Activated CD4-positive, alpha-beta T cell treated with anti-CD3 and anti-CD28 coated beads, Interleukin-2, amount 10 ng/mL, durations not matched to agents 24 days and 14 days (primary cell): ENCODE measurements at places on chromosomes 2 and 18. TPM values are rescaled to one million over a fixed set of nuclear protein-coding genes. Genes with fewer than 3 reads are reported as not detected.
A peak's percentile ranks its signal among the peaks of the same experiment; 100 is the strongest.

GRCh38 chr2:33735096-33735495 lies 136.0 kb upstream of the FAM98A start:
- H3K27me3 ChIP-seq: no peaks in the 10 kb centered on the region
- H3K27ac ChIP-seq: no peak overlapping the region
- no peak for DNase-seq
- no peaks in the 10 kb centered on the region for H3K4me1 ChIP-seq

DNA sequence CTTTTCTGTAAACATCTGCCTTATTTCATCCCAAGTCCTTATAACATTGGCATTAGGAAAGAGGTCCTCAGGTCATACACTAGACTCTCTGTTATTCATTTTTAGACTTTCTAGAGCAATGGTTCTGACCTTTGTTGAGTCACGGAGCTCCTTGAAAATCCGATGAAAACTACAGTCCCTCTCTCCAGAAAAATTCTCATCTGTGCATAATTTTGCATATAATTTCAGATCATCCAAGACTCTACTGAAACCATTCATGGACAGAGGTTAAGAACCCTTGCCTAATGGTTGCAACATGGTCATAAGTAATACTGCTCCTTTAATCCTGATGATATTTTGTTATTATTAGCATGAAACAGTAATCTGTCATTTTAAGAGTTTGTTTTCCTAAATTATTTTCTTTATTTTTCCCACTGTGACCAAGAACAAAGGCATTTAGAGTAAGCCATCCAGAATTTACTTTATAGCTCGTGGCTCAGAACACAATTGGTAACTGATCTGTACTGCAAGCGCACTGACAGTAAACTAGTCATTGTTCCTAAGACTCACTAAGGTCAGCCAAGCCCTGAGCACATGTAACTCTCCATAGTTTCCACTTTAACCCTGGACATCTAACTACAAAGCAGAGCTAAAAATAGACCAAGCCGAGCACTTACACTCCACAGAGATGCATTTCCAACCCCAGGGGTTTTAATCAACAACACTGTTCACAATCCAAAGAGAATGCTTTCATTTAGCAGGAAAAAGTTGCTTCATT lies 8.4 kb downstream of the MYOM1 start:
- no peak overlapping the region for H3K27ac ChIP-seq
- no peaks in the 10 kb centered on the region for H3K36me3 ChIP-seq
- no peak overlapping the region for H3K4me3 ChIP-seq
- DNase-seq: peak; percentile 20

- no peaks in the 10 kb centered on the region for H3K27me3 ChIP-seq
- no peaks in the 10 kb centered on the region for H3K36me3 ChIP-seq
- H3K4me1 ChIP-seq: no peaks in the 10 kb centered on the region
- DNase-seq: peak; percentile 36
- no peak overlapping the region for H3K4me3 ChIP-seq
These were observed 140.0 kb upstream of the GPC1 start for GRCh38 chr2:240295256-240296103.

- peak overlapping the region; percentile 53 for H3K27ac ChIP-seq
- H3K27me3 ChIP-seq: no peaks in the 10 kb centered on the region
These were observed 4.9 kb downstream of the CEBPZOS start for GRCh38 chr2:37201208-37201607.

GRCh38 chr2:168086851-168087250 lies 160.5 kb downstream of the STK39 start:
- H3K4me3 ChIP-seq: no peak overlapping the region
- peaks cover 19% of the 10 kb centered on the region for H3K4me1 ChIP-seq
- H3K36me3 ChIP-seq: peaks cover 14% of the 10 kb centered on the region

DNA sequence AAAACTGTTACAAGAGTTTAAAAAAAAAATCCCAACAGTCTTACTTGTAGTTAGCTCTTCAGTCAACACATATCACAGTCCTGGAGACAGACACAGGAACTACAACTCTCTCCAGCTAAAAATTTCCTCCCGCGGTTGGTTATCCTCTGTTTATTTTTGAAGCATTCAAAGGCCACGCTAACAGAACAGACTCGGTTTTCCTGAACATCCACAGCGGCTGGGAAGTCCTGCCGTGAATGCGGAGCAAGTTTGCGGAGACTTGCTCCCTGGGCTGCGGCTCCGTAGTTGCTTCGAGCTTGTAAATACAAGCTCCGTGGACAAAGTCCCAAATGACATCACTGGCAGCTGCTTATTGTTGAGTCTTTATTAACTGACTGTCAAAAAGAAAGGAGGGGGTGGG lies at the start of gene NCKAP5:
TSS of gene NCKAP5 (minus strand) at position 292 of the 400 bp plus-strand sequence. CDS start 50,937 bp downstream, outside the sequence.
- peaks cover 18% of the 10 kb centered on the region for H3K27me3 ChIP-seq
- no peaks in the 10 kb centered on the region for H3K4me1 ChIP-seq
- DNase-seq: no peak

DNA sequence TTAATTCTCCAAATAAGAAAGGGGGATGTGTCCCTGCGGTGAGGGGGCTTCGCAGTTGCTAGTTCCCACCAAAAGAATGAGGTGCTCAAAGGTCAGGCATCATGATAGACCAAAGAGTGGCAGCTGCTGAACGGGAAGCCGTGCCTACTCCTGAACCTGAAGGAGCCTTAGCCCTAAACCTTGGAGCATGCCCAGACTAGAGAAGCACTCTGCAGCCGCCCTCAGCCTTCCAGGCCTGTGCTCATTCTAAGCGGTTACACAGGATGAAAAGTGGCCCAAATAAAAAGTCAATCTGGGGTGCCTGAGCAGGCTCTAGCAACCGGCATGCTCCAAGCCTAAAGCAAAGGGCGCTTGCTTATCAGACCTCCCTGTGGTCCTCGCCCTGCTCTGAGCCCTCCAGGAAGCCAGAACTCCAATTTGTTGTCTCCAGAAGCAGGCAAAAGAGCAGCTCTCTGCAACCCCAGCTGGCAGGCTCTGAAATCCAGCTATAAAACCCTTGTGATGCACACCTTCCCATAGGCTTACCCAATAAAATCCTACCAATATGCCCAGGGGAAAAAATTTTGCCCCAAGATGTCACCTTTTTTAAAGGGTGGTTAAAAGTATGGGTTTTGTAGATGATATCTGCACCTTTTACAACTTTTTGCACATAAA lies 17.5 kb downstream of the UXS1 start:
- H3K27ac ChIP-seq: no peak overlapping the region
- peaks cover 11% of the 10 kb centered on the region for H3K4me1 ChIP-seq
- no peak for DNase-seq
- H3K36me3 ChIP-seq: peaks cover 9% of the 10 kb centered on the region
- H3K4me3 ChIP-seq: no peak overlapping the region

ARHGAP15 gene
- total RNA-seq: 56.0 and 56.2 TPM in 2 replicates

FZD7 gene
- 1.3 TPM in 2 replicates for total RNA-seq

CRYBA2 gene
- total RNA-seq: not detected in 2 replicates
